NCI-H2081 treated with DMSO at 0.1 percent for 48 hours (cell line): ENCODE measurements at places on chromosomes 12 and 14.
A peak's percentile ranks its signal among the peaks of the same experiment; 100 is the strongest.

DNA sequence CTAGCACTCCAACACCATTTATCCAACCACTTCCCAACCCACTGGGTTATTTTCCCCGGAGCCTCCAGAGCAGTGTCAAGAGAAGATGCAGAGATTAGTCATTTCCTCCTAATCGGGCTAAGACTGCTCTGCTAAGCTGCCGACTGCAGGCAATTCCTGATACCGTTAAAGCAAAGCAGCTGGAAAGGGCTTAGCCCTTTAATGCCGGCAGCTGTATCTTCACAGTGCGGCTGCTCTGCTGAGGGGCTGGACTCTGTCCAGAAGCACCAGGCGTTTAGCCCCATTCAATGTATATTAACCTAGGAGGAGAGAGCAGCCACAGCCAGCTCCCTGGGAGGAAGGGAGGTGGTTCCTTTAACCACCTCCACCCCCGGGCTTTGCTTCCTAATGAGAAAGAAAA lies 11.1 kb downstream of the AQP6 start:
- no peak for DNase-seq

DNA sequence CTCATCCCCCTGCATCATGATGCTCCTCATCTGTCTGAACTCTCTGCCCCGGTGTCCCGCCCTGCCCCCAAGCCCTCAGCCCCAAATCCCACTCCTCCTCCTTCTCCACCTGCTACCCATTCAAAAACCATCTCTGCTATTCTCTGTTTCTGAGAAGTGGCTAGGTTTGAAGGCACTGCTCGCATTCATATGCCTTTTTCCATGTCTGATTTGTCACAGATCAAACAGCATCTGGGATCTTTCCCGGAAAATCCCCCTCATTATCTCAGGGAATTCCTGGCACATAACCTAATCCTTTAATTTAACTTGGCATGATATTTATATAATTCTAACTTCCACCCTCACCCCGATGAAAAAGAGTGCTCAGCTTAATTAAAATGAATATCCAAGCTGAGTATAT lies 3.3 kb upstream of the ADAM20 start:
- DNase-seq, result no peak

DNA sequence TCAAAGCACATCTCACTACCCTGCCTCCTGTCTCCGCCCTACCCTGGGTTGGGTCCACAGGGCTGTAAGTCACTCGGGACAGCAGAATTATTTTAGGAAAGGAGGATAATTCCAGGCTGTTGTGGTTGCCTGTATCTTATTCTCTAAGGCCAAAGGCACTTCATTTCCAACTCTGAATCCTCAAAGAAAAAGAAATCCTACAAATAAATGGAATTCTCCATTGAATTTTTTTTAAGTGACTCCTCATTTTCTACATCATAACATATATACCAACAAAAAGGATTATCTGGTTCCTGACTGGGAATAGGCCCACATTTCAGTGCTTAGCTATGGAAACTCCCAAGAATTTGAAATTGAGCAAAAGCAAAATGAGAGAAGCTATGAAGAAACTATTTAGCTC lies 186.4 kb downstream of the ITPR2 start:
- no peak for DNase-seq

GRCh38 chr12:68446901-68447796 lies 115.0 kb upstream of the MDM1 start:
- peak; percentile 37 for DNase-seq

GRCh38 chr12:21819236-21819635 lies 44.7 kb upstream of the KCNJ8 start:
- no peak for DNase-seq
